ENCODE measurements at places on chromosomes 6 and 20.

- DNase-seq = no peak
These were observed 55.6 kb downstream of the KIAA0408 start for GRCh38 chr6:127403636-127404035.

GRCh38 chr6:39298061-39298460 lies 16.2 kb downstream of the KCNK17 start:
- DNase-seq = no peak

DNA sequence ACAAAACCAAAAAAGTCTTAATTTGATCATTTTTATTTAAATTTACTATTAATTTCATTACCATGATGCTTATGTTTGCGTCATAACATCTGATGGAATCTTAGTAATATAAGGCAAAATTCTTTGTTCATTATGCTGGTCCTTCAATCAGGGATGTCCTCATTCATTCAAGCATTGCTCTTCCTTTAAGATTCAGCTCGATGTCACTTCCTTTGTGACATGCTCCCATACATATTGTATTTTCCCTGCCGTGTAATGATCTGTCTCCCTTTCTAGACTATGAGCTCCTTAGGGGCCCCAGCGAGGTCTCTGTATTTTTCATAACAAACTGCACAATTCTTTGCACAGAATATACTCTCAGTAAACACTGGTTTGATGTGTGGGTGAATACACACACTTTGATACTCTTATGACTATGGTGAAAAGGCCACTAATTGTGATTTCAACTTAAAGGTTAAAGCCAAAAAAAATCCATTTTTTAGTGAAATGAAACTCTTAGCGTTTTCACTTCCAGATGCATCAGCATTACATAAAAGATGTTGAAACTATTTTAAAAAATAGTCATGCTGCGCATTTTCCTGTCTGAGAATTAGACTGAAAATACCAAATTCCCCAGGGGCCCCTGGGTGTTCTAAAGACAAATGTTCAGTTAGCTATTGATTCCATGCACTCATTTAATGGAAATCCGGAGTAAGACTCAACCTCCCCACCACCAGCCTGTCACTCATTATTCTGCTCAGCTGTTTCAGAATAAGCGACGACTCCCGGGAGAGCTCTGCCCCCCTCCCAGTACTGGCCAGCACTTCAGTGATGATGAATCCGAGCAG lies 169.7 kb downstream of the ATXN1 start:
- DNase-seq = no peak

DNA sequence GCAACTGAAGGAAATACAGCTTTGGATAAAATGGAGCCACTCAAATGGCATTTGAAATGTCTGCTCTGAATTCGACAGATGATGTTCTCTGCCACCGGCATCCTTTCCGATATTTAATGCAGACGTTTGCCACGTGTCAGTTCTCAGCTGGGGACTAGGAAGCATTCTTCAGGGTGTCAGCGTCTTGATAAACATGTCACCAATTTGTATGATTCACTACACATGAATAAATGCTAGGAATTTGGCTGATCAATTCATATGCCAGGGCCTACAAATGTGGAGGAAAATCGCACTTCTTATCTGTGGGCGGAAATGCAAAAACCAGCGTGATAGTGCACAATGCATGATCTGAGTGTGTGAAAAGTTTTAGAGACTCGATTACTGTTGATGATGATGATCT lies 169.5 kb downstream of the SLC24A3 start:
- DNase-seq = no peak

DNA sequence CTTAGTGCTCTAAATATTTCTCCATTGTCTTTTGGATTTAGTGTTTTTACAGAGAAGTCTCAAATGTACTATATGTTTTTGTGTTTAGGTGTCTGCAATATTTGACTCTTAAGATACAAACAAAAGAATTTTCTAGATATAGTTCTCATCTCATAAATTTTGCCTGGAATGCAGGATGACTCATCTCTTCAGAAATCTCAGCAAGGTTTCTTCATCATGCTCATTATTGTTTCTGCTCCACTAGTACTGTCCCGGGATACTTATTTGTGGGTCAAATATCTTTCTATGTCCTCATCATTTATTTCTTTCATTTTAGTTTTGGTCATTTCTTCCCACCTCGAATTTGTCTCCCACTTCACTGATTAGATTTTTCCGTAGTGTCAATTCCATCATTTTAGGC lies 9.5 kb downstream of the AHI1 start:
- DNase-seq = no peak

GRCh38 chr6:1039191-1039590 lies 272.7 kb upstream of the FOXQ1 start:
- DNase-seq = no peak

- DNase-seq = no peak
These were observed 774.2 kb upstream of the FLRT3 start for GRCh38 chr20:15111654-15112053.

DNA sequence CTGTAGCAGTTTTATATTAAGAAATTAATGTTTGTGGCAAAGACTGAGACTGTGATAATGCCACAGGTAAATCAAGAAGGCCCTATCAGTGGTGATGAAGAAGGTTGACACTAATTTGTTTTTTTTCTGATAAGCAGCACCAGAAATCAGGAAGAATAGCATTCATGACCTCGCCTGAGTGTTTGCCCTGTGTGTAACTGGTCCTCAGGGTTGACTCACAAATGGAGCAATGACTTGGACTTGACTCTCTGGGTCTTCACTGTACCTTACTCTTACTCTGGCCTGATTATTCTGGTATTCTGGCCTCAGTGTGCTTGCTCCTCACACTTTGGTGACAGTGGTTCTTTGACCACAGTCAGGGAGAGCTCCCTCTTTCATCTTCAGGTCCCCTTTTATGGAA lies 243.9 kb downstream of the HAO1 start:
- no peak for DNase-seq

DNA sequence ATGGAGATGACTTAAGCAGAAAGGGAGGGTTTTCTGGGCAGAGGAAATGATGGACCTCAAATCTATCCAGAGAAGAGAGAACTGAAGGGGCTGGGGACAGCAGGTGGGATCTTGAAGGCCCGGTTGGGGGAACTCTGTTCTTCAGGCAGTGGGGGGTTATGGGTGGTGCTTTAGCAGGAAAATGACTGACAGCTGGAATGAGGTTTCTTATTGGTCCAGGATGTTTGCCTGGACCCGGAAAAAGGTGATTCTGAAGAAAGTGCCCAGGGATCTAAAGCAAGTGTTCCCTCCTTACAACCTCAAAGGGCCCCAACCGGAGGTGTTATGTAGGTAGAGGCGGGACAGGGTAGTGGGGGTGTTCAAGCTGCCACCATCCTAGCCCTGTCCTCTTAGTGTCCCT lies 11.3 kb upstream of the LKAAEAR1 start:
- no peak for DNase-seq

- no peak for DNase-seq
These were observed 79.3 kb upstream of the AGPAT4 start for GRCh38 chr6:161353208-161353613.
